Subcutaneous preadipocyte (primary cell): ENCODE measurements at places on chromosomes 1 and 21. TPM values are rescaled to one million over a fixed set of nuclear protein-coding genes. Genes with fewer than 3 reads are reported as not detected.

Gene C8B
- total RNA-seq: not detected in 2 replicates

Gene KIAA1614
- total RNA-seq: 4.5 and 10.3 TPM in 2 replicates

Gene CD84
- under 0.01 TPM in 1 of 2 replicates, not detected in the other for total RNA-seq

Gene FBXO2
- under 0.01 TPM in 1 of 2 replicates, not detected in the other for total RNA-seq

Gene RAP1GAP
- not detected in 2 replicates for total RNA-seq

Gene CRP
- total RNA-seq: not detected in 2 replicates

Gene LHX8
- not detected in 2 replicates for total RNA-seq

Gene S100A9
- total RNA-seq: not detected in 2 replicates

Gene LHX4
- not detected in 2 replicates for total RNA-seq

Gene NBPF10
- total RNA-seq: 1.5 and 4.3 TPM in 2 replicates

Gene OLIG2
- not detected in 2 replicates for total RNA-seq

Gene PPIAL4G
- total RNA-seq: not detected in 2 replicates

Gene DYNLT5
- total RNA-seq: 0.73 and 0.78 TPM in 2 replicates

Gene TACSTD2
- total RNA-seq: under 0.01 and 0.20 TPM in 2 replicates

Gene SLC44A3
- 0.37 and 0.39 TPM in 2 replicates for total RNA-seq

Gene AMY1A
- total RNA-seq: not detected in 2 replicates

Gene GBP3
- total RNA-seq: 17.3 and 19.5 TPM in 2 replicates

Gene SYT6
- under 0.01 TPM in 1 of 2 replicates, not detected in the other for total RNA-seq

Gene RGS8
- not detected in 2 replicates for total RNA-seq

Gene MAEL
- total RNA-seq: under 0.01 TPM in 1 of 2 replicates, not detected in the other

Gene FLG2
- total RNA-seq: not detected in 2 replicates

Gene DMRTA2
- not detected in 2 replicates for total RNA-seq

Gene RAB25
- total RNA-seq: not detected in 2 replicates

Gene HMGB4
- not detected in 2 replicates for total RNA-seq

Gene BSND
- total RNA-seq: not detected in 2 replicates

Gene LINGO4
- total RNA-seq: not detected in 2 replicates

Gene SMPDL3B
- total RNA-seq: not detected in 2 replicates

Gene KIF17
- total RNA-seq: 0.20 TPM in 1 of 2 replicates, not detected in the other

Gene FCRL5
- total RNA-seq: not detected in 2 replicates

Gene VASH2
- under 0.01 TPM in 2 replicates for total RNA-seq

Gene OR2G6
- total RNA-seq: not detected in 2 replicates

Gene AVPR1B
- total RNA-seq: not detected in 2 replicates

Gene RUNX3
- total RNA-seq: not detected in 2 replicates

Gene SPRR1B
- not detected in 2 replicates for total RNA-seq

Gene ATP8B2
- total RNA-seq: 144 and 149 TPM in 2 replicates

Gene ZC3H12A
- 7.7 and 13.5 TPM in 2 replicates for total RNA-seq

Gene CFHR4
- total RNA-seq: not detected in 2 replicates

Gene BEND5
- total RNA-seq: 0.20 and 1.1 TPM in 2 replicates
